PC-3 (cell line): ENCODE measurements at places on chromosomes 16 and 17. TPM values are rescaled to one million over a fixed set of nuclear protein-coding genes. Genes with fewer than 3 reads are reported as not detected.

RAB26 gene
- total RNA-seq = 4.6 and 5.6 TPM in 2 replicates

BAIAP3 gene
- total RNA-seq = 13.1 and 18.2 TPM in 2 replicates

OR1D2 gene
- total RNA-seq = not detected in 2 replicates

RNF222 gene
- total RNA-seq = 0.07 TPM in 1 of 2 replicates, not detected in the other

TP53TG3 gene
- not detected in 2 replicates for total RNA-seq

GRCh38 chr16:64138006-64138405, 983.9 kb downstream of the CDH11 start:
- no peak overlapping the region for H3K4me3 ChIP-seq
- H3K36me3 ChIP-seq = no peaks in the 10 kb centered on the region
- H3K27ac ChIP-seq = no peak overlapping the region
- H3K4me1 ChIP-seq = no peaks in the 10 kb centered on the region
- no peaks in the 10 kb centered on the region for H3K27me3 ChIP-seq

GRCh38 chr17:64216338-64217248, 46.5 kb downstream of the TEX2 start:
- H3K4me3 ChIP-seq = no peak overlapping the region
- peaks cover 6% of the 10 kb centered on the region for H3K4me1 ChIP-seq
- peaks cover 17% of the 10 kb centered on the region for H3K36me3 ChIP-seq
- no peak overlapping the region for H3K27ac ChIP-seq
- no peaks in the 10 kb centered on the region for H3K27me3 ChIP-seq
- DNase-seq = no peak

DNA sequence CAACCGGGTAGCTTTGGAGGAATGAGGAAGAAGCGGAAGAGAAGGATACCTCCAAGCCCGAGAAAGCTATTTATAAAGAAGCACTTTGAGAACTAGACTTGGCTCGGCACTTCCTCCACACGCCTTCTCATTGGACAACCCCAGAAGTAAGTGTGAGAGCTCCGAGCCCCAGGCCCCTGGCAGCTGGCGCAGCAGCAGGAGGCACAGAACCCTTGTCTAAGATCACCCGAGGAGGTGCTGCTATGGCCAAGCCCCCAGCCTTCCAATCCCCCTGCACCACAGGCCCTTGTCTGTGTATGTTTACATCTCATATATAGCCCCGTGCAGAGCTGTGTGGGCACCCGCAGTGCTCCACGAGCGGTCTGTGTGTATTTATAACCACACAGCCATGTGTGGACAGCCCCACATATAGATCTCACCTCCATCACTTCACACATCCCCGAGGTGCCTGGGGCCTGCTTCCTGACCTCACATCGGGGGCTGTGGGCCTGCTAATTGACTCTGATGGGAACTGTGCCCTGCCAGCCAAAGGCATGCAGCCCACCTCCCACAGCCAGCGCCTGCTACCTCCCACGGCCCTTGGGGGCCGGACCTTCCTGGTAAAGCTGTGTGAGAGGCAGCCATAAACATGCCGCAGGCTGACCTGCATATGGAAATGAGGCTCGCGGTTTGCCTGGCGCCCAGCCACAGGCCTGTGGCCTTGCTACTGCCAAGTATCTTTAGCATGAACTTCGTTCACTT, 96.1 kb downstream of the C17orf67 start:
- no peaks in the 10 kb centered on the region for H3K36me3 ChIP-seq
- no peaks in the 10 kb centered on the region for H3K4me1 ChIP-seq
- no peak overlapping the region for H3K4me3 ChIP-seq
- DNase-seq = no peak
- peaks cover 9% of the 10 kb centered on the region for H3K27me3 ChIP-seq
